Cortex of kidney (tissue), 1 donor: ENCODE measurements at places on chromosomes 6 and 20.

DNA sequence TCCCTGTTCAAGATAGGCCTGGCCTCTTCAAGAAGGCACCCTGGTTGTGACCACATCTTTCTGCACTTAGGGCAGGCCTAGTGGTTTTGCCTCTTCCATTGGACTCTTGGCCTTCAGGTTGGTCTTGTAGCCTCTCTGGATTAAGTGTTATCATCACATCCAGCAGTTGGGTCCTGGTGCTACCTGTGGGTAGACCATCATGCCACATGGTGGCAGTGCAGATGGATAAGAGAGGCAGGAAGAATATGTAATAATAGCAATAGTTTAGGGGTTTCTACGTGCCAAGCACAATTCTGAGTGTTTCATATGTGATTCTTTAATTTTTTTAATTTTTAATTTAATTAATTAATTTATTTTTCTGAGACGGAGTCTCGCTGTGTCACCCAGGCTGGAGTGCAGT lies 28.5 kb upstream of the SNRPB2 start:
- DNase-seq = no peak

GRCh38 chr6:69820438-69820837 lies 23.6 kb upstream of the LMBRD1 start:
- no peak for DNase-seq

DNA sequence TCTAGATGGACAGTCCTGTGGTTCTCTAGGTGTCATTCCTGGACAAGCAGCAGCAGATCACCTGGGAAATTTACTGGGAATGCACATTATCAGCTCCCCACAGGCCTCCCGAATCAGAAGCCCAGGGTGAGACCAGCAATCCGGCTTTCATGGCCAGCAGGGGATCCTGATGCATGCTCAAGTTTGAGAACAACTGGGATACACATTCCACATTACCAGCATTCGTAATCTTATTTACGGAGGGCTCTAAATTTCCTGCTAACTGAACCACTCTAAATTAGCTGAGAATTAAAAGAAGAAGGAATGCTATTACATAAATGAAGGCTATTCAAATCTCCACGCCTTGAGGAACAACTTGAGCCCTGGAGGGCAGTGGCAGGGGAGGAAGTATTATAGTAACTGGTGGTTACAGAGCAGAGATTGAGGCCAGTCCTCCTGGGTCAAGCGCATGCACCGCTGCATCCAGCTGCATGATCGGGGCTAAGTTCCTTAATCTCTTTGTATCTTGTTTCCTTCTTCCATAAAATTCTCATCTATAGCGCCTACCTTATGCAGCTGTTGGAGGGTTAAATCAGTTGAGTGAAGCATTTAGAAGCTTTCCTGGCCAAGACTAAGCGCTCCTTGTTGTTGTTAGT lies 403.7 kb downstream of the CDH26 start:
- no peak for DNase-seq

- no peak for DNase-seq
Measured at GRCh38 chr6:3755637-3756545, 4.4 kb upstream of the PXDC1 start.

DNA sequence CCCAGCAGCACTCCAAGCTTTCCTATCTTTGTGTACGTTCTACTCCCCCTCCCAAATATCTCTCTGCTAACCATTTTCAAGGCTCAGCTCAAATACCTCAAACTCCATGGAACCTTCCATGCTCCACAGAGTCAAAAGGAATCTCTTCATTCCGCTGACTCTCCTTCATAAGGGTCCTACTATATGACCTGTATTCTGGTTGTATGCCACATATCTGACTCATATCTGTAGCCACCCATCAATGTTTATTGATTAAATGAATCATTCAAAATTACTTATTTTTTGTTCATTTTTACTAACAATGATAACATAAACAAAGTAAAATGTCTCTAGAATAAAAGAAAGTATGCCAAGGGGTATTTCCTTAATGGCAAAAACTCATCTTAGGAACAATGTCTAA lies 123.2 kb downstream of the ARHGAP18 start:
- DNase-seq = no peak

DNA sequence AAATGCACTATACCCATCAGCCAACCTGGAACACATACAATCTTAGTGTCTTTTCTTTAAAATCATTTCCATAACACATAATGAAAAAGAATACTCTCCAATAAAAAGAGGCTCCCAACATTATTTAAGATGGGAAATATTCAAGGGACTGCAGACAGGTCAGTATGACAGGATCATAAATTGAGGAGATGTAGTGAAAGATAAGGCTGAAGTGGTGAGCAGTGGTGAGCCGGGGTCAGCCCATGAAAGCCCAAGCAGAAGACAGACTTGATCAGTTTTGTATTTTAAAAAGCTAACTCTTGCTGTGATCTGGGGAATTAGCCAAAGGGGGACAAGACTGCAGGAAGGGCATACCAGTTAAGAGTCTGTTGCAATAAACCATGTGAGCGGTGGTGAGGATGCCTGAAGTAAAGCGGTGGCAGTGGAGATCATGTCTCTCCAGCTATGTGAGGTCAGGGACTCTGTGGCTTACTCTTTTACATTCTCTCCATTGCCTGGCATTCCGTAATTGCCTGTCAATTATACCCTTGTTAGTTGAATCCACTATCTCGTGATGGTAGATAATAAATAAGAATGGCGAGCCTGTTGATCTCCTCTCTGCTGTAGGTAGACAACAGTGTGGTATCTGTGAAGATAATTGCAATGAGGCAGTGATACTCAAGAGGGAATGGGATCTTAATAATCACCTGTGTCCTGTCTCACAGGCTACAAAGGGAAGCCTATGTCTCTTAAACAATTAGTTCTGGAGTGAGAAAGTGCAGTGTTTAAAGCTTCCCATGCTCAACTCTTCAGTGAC lies 97.4 kb downstream of the FILIP1 start:
- DNase-seq = no peak

DNA sequence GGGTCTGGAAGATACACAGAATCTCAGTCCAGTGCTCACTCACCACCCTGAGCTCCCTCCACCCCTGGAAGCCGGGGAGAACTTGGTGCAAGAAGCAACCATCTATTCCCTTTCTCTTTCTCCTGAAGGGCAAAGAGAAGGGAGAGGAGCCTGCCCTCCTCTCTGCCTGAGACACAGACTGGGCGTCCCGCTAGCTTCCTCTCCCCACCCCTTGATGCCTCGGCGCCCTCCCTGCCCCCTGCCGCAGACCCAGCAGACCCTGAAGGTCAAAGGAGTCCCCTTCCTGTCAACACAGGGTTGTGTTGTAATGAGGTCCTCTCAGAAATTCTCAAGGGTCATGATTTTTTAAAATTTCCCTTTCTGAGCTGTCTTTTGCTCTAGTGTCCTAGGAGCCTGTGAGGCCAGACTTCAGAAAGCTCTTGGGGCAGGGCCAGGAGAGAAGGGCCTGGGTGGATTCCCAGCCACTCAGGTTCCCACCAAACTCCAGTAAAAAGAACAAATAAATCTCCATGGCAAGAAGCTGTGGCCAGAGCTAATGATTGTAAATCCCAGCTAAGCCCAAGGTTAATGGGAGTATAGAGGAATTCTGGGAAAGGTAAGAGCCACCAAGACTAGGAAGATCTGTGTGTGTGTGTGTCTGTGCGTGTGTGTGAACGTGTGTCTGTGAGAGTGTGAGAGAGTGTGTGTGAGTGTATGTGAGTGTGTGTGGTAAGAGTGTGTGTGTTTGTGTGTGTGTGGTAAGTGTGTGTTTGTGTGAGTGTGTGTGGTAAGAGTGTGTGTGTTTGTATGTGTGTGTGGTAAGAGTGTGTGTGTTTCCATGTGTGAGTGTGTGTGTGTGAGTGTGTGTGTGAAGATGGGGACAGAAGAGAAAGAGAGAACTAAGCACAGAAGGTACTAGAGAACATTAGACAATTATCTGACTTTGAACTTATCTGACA lies 1.1 kb upstream of the JPH2 start:
- no peak for DNase-seq

DNA sequence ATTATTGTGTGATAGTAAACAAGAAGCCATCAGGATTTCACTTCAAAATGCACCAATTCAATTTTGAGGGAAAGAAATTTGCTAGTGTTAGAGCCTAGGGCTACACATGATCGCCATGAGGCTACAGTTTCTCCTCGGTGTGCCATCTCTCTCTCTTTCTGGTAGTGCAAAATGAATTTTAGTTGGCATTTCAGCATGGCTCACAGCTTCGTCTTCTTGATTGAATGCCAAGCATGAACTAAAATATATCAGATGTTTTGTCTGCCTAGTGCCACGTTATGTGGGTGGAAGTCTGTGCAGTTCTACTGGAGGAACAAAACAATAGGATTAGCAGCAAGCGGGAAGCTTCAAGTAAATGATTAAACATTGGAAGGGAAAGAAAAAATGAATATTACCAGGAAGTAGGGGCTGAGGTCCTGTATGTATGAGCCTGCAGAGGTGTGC lies 6.8 kb upstream of the MRAP2 start:
- no peak for DNase-seq

GRCh38 chr20:50817776-50818172 lies 22.9 kb downstream of the BCAS4 start:
- DNase-seq = no peak

- no peak for DNase-seq
Measured at GRCh38 chr6:52162940-52163908, 23.0 kb upstream of the IL17A start.

- DNase-seq = no peak
Measured at GRCh38 chr6:38027685-38028373, 208.3 kb downstream of the ZFAND3 start.

GRCh38 chr20:41135187-41135887 lies 2.0 kb upstream of the PLCG1 start:
- no peak for DNase-seq
